ENCODE measurements at places on chromosomes 11 and 22. TPM values are rescaled to one million over a fixed set of nuclear protein-coding genes. Genes with fewer than 3 reads are reported as not detected.
A peak's percentile ranks its signal among the peaks of the same experiment; 100 is the strongest.

The OR10D3 gene
- not detected for total RNA-seq

The MIOX gene
- not detected for total RNA-seq

The ADAMTS15 gene
- 16.0 TPM for total RNA-seq

The PKDREJ gene
- total RNA-seq = 0.15 TPM

The STX5 gene
- 46.4 TPM for total RNA-seq

The C11orf87 gene
- total RNA-seq = not detected

The SLC29A2 gene
- 1.9 TPM for total RNA-seq

The IFITM1 gene
- 278 TPM for total RNA-seq

The RIMBP3B gene
- total RNA-seq = not detected

The POTEH gene
- not detected for total RNA-seq

- no peak for DNase-seq
These were observed 323.7 kb upstream of the NARS2 start for GRCh38 chr11:78898266-78898775.

DNA sequence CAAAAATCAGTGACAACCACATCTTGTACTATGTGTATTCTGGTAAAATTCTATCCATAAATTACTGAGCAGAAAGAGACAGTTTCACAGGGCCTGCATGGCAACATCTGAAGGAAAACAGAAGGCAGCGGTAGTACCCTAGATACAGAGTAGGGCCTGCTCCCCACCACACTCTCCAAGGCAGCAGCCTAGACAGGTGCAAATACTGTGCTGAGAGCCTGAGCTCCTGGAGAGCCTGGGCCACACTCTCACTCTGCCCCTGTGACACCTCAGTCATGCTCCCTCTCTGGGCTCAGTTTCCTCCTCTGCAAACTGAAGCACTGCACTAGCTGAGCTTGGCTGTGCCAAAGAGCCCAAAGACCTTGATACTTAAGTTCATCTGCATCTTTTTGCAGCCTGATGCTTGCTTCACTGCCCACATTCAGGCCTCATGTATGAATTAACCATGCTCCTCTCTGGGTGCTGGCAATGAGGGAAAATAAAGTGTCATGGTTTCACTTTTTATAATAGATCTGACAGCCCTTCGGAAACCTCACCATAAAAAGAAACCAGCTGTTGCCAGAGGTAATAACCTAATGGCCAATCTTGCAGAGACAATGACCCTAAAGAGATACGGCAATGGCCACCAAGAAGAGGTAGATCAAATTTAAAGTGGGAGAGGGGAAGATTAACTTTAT, 104.7 kb downstream of the PLEKHA7 start:
- no peak for DNase-seq

DNA sequence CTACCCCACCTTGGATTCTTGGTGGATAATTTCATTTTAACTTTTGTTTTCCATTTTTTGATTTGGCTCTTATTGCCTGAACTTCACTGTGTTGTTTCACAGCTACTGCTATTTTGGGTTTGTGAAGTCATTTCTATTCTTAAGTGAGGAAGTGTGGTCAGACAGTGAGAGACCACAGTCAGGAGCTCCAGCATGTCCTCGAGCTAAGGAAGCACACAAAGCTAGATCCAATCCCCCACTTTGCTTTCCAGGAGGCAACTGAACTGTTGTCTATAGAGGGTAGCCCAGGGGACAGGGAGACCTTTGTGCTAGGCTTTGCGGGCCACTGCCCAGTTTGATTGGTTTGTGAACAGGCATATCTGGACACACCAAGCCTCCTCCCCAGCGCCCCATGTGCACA, 251.8 kb upstream of the KIRREL3 start:
- no peak for DNase-seq

GRCh38 chr22:32475468-32476010, 928 bp downstream of the FBXO7 start:
- DNase-seq = peak; percentile 76

DNA sequence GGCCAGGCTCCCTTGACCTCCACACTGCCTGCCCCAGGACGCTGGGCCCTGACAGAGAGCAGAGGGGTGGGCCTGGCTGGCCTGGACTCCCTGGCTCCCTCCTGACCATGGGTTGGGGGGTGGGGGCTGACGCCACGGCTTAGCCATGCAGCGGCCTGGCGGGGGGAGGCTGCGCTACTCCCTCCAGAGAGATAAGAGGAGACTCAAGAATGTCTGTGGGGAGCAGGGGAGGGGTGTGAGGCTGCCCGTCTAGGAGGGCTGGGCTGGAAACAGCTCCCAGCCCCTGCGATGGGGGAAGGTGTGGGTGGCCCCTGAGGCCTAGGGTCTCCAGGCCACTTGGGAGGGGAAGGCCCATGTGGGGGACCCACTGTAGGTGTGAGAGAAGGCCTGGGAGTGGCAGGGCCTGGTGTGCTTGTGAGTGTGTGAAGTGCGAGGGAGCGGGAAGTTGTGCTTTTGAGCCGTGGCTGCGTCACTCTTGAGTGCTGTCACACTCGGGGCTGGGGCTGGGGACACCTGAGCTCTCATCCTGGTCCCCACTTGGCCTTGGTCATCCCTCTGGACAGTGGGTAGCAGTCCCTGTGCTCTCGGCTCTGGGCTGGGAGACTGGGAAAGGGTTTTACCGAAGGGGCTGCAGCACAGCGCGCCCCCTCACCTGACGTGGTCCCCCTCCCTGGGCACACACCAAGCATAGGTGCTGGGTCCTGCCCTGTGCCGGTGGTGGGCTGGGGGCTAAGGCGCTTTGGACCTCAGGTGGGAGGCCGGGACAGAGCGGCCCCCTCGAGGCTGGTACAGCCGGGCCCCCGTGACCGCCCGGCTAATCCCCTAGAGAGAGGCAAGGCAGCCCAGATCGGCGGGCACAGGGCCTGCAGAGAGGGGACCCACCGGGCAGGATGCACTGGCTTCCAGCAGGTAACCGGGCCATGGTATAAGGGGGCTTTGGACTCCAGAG, 2.4 kb downstream of the MYRF start:
- no peak for DNase-seq

GRCh38 chr22:48450188-48450825, 1377.4 kb downstream of the BRD1 start:
- peak; percentile 28 for DNase-seq

DNA sequence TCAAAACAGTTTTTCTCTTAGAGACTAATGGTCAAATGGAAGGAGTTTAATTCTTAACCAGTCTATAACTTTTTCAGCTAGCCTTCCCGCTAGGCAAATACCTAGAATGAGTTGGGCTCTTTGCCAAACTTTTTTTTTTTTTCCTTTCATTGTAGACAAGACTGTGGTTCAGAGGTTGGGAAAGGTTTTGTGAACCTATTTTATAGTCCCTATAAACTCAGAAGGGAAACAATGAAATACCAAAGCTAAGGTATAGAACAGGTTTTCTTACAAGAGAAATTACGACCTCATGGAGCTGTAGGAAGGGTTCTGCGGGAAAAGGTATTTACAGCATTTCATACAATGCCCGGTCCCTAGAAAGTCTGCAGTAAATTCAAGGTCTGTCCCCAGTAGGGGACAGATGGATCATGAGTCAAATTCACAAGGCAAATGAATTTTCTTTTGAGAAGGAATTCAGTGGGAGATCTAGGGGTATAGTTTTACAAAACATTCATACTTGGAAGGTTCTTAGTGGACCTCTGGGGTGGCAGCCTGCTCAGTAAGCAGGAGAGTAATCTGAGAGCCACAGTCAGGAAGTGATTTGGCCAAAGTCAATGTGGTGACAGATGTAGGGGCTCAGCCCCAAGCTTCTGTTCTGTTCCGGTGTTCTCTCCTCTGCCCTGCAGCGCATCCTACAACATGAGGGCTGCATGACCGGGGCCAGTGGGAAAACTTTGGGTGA, 146.8 kb downstream of the DBX1 start:
- no peak for DNase-seq

- DNase-seq = no peak
These were observed 10.5 kb upstream of the MCHR1 start for GRCh38 chr22:40668611-40669411.

- no peak for DNase-seq
These were observed 22.0 kb downstream of the TRAF6 start for GRCh38 chr11:36488096-36488495.

- DNase-seq = no peak
These were observed 209.4 kb upstream of the NCAM1 start for GRCh38 chr11:112751772-112752171.

- no peak for DNase-seq
These were observed 5.1 kb upstream of the SLC5A12 start for GRCh38 chr11:26726960-26727359.

- no peak for DNase-seq
These were observed 16.3 kb downstream of the GRAP2 start for GRCh38 chr22:39917197-39917643.

DNA sequence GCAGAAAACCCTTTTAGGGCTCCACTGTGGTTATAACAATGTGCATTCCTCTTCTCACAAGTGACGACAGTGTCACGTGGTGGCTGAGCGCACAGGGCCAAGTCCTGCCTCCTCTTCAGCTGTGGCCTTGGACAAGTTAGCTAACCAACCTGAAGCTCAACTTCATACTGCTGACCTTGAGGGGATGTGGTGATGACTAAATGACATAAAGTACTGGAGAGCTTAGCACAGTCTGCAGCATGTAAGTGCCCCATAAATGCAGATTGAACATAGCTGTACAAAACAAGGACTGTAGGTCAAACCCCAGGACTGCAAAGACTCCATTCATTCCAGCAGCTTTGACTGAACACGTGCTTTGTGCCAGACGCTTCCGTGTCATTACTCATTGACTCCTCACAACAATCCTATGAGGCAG, 20.1 kb upstream of the MRGPRX2 start:
- DNase-seq = no peak

DNA sequence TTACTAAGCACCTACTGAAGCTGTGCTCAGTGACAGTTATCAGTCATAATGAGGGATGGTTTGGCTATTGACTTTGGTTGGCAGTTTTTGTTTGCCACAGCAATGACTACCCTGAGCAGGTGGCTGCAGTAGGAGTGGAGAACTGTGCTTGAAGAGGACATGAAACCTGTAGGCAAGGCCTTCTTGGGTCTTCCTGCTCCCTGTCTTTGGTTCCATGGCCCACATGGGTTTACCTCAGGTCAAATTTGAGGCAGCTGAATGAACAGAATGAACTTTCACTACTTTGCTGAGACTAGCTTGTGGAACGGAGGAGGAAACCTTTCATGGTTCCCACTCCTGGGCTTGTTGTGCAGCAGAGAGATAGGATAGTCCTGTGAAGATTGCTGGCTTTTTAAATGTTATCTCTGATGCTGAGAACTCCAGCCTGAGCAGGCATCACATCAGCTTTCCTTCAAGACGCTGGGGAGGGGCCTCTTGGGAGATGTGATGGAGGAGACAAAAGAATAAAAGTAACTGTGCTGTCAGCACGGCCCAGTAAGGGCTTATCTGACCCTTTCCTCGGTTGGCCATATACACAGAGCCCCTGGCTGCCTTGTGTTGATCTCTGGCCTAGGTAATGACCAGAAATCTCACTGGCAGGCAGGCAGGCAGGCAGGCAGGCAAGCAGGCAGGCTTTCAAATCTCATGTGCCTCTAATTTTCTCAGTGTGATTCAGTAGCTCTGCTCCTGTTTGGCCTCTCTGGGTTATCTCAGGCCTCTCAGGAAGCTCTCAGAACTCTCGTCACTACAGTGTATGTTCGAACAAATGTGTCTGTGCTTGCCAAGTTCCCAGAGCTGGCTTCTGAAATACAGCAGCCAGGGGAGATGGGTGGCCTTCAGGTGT, 12.0 kb downstream of the STIM1 start:
- DNase-seq = no peak

DNA sequence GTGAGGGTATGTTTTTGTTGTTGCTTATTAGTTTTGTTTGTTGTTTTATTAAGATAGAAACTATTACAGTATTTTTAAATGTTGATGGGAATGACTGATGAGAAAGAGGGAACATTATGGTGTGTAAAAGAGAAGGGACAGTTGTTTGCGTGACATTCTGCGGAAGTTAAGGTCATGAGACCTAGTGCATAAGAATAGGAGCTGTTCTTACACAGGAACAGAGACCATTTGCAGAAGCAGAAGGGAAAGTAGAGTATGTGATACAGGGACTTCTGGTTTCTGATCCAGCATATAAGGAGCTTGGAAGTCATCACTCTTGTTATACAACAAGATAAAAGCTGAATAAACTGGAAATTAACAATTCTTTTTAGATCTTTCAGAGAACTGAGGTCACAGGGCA, 299.2 kb upstream of the API5 start:
- DNase-seq = no peak

DNA sequence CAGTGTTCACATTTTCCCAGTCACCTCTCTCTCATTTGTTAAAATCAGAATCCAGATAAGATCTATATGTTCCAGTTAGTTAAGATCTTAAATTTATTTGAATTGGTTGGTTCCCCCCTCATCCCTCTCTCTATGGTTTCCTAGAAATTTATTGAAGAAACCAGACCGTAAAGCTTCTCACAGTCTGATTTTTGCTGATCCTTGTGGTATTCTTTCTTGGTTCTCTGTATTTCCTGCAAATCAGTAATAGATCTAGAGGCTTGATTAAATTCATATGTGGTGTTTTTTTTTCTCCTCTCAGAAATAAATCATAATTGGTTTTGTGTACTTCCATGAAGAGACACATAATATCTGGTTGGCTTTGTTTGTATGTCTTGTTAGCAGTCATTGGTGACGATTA, 147.5 kb downstream of the TMEM135 start:
- no peak for DNase-seq

DNA sequence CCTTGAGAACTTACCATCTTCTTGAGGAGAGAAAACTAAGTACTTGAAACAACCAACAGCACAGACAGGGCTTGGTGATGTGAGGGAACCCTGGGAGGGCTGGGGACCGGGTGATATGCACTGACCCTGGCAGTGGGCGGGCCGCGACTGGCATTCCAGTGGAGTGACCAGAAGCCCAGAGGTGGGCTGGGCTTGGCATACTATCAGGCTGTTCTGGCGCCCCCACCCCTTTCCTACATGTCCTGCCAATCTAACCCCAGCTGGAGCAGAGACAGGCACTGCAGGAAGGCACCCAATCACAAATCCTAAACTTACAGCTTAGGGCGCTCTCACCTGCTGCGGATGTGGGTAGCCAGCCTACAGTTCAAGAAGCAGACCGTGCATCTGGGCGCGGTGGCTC, 54.0 kb upstream of the GCAT start:
- DNase-seq = no peak

GRCh38 chr22:26534171-26534855, 22.0 kb upstream of the TFIP11 start:
- DNase-seq = no peak

- DNase-seq = no peak
These were observed 523.7 kb downstream of the INSC start for GRCh38 chr11:15638386-15638787.

DNA sequence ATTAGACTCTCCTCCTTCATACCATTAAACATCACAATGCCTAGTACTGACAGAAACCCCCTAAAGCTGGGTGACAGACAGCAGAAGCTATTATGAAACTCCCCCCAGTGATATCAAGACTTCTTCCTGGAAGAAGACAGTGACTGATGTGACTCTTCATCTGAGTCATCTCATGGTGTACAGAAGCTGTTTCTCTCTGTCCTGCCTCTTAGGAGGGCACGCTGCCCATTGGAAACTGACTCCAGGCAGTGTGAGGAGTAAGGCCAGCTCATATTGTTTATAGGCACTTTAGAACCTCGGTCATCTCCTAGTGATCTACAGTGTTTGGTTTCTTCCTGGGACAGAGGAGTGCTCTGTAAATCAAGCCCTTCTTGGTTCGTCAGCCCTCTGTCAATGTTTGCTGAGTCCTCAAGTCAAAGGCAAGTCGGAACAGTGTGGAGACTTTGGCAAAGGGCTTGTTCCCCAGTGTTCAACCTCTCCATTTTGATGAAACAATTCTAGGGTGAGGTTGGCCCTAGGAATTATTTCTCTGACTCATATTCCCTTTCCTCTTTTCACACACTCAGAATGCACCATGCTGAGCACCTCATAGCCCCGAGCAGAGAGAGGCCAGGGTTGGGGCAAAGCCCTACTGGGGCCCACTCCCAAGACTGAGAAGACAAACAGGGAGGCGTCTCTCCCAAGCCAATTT, 172.5 kb upstream of the TMEM45B start:
- no peak for DNase-seq

- DNase-seq = no peak
These were observed 3.6 kb upstream of the CDC42EP1 start for GRCh38 chr22:37556710-37557109.
